ENCODE measurements at places on chromosomes 2 and 18. TPM values are rescaled to one million over a fixed set of nuclear protein-coding genes. Genes with fewer than 3 reads are reported as not detected.

DNA sequence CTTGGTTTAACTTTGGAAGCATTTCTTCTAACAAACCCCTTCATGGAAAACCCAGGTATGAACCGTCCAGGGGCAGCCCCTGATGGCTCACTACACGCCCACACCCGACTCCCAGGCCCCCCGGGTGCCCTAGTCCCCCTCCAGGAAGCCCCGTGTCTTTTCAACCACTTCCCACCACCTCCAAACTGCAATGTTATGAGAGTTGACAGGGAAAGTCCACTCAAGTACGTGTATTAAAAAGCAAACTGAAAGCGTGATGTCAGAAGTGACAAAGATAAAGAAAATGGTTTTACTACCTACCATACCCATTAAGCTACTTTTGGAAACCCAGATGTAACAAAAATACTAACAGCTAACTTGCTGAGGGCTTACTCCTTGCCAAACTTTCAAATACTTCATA is 51.5 kb downstream of the L3MBTL4 start:
- no peaks in the 10 kb centered on the region for H3K36me3 ChIP-seq
- no peaks in the 10 kb centered on the region for H3K27me3 ChIP-seq
- no peak for DNase-seq
- peaks cover 3% of the 10 kb centered on the region for H3K4me1 ChIP-seq

GPR55 gene
- polyA plus RNA-seq: not detected

GRCh38 chr2:74119912-74120825 is 27.5 kb downstream of the BOLA3 start:
- peaks cover 3% of the 10 kb centered on the region for H3K4me1 ChIP-seq
- no peaks in the 10 kb centered on the region for H3K27me3 ChIP-seq
- H3K36me3 ChIP-seq: no peaks in the 10 kb centered on the region
- H3K27ac ChIP-seq: peak overlapping the region; percentile 72

- H3K27me3 ChIP-seq: no peaks in the 10 kb centered on the region
- no peak for DNase-seq
- H3K27ac ChIP-seq: no peak overlapping the region
- no peaks in the 10 kb centered on the region for H3K36me3 ChIP-seq
- H3K4me3 ChIP-seq: no peak overlapping the region
Measured at GRCh38 chr2:224941960-224942359, 100.3 kb downstream of the DOCK10 start.

DNA sequence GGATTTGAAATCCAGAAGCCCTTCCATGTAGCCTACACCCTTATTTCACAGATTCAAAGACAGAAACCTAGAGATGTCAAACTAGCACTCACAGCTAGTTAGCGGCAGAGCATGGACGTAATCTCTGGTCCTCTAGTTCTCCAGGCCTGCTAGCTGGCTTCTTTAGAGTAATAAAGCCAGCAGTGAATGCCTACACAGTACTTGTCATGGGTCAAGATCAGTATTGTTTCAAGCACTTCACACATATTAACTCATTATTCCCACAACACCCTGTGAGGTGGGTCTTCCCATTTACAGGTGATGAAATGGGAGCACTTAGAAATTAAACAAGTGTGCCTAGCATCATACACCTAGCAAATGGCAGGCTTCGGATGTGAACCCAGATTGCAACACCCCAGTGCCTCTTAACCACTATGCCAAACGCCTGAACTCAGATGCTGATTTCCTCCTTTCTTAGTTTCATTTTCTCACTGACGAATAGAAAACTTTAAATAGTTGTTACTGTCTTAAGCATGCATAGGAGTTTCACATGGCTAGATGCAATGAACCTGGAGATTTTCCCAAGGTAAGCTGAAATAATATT is 14.5 kb upstream of the ZBTB14 start:
- no peaks in the 10 kb centered on the region for H3K4me1 ChIP-seq
- no peak overlapping the region for H3K27ac ChIP-seq
- H3K36me3 ChIP-seq: no peaks in the 10 kb centered on the region
- no peaks in the 10 kb centered on the region for H3K27me3 ChIP-seq
- no peak overlapping the region for H3K4me3 ChIP-seq

- no peaks in the 10 kb centered on the region for H3K36me3 ChIP-seq
- DNase-seq: no peak
- no peak overlapping the region for H3K4me3 ChIP-seq
- H3K27me3 ChIP-seq: no peaks in the 10 kb centered on the region
- no peak overlapping the region for H3K27ac ChIP-seq
Measured at GRCh38 chr18:24208270-24209035, 69.6 kb downstream of the CABYR start.

KIAA2012 gene
- not detected for polyA plus RNA-seq

CROCC2 gene
- not detected for polyA plus RNA-seq

GATA6 gene
- polyA plus RNA-seq: 1.7 TPM

TWIST2 gene
- polyA plus RNA-seq: 0.56 TPM

DNA sequence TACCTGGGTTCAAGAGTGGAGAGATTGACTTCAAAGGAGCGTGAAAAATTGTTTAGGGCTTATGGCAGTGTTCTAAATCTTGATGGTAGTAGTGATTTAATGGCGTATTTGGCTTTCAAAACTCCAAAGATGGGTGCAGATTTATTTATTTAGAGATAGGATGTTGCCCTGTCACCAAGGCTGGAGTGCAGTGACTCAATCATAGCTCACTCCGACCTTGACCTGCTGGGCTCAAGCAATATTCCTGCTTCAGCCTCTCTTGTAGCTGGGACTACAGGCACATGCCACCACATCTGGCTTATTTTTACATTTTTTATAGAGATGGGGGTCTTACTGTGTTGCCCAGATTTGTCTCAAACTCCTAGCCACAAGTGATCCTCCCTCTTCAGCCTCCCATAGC is 52.5 kb downstream of the FAM117B start:
- DNase-seq: no peak
- no peak overlapping the region for H3K27ac ChIP-seq
- H3K27me3 ChIP-seq: no peaks in the 10 kb centered on the region
- H3K4me1 ChIP-seq: no peaks in the 10 kb centered on the region
- no peak overlapping the region for H3K4me3 ChIP-seq

CNDP1 gene
- 2.9 TPM for polyA plus RNA-seq

DNA sequence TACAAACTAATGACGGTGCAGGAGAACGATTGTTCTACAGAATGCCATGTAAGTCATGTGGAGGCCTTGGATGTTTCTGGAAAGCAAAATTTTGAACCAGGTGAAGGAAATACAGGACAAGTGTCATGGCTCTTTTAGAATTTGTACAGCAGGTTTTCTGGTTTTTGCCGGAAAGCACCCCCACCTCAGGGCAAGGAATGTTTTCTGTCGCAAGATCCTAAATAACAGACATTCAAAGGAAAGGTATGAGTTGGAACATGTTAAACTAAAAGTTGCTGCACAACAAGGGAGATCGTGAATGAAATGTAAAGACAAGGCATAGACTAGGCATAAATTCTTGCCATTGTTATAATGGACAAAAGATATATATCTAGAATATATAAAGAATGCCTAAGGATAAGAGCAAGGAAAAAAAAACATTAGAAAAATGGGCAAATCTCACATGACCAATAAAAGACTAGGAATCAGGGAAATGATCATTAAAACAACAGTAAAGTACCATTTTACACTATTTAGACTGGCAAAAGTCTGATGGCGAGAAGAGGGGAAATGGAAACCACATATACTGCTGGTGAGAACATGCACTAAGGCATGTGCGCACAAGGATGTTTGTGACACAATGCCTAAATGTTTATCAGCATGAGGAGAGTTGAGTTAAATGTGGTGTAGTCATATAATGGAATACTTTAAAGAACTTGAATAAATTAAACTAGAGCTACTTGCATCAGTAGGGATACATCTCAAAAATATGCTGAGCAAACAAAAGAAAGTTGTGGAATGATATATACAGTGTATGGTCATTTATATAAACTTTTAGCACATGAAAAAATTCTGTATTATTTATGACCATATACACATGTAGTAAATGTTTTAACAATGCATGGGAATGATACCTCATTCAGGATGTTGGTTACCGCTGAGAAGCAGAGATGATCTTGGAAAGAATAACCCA is 127.0 kb downstream of the EML6 start:
- no peak overlapping the region for H3K27ac ChIP-seq
- H3K27me3 ChIP-seq: no peaks in the 10 kb centered on the region
- H3K4me3 ChIP-seq: no peak overlapping the region
- no peaks in the 10 kb centered on the region for H3K4me1 ChIP-seq
- H3K36me3 ChIP-seq: no peaks in the 10 kb centered on the region
- DNase-seq: no peak

HOXD12 gene
- not detected for polyA plus RNA-seq

- no peaks in the 10 kb centered on the region for H3K36me3 ChIP-seq
- no peak overlapping the region for H3K27ac ChIP-seq
- no peaks in the 10 kb centered on the region for H3K27me3 ChIP-seq
- H3K4me3 ChIP-seq: no peak overlapping the region
- H3K4me1 ChIP-seq: no peaks in the 10 kb centered on the region
- peak; percentile 35 for DNase-seq
Measured at GRCh38 chr18:8654503-8655451, 45.5 kb downstream of the RAB12 start.

KCNG2 gene
- not detected for polyA plus RNA-seq

- no peak overlapping the region for H3K4me3 ChIP-seq
- no peak overlapping the region for H3K27ac ChIP-seq
- H3K27me3 ChIP-seq: no peaks in the 10 kb centered on the region
- no peaks in the 10 kb centered on the region for H3K36me3 ChIP-seq
- no peaks in the 10 kb centered on the region for H3K4me1 ChIP-seq
- peak; percentile 65 for DNase-seq
Measured at GRCh38 chr18:77006305-77007175, 126.0 kb downstream of the MBP start.

IRS1 gene
- 4.5 TPM for polyA plus RNA-seq

DNA sequence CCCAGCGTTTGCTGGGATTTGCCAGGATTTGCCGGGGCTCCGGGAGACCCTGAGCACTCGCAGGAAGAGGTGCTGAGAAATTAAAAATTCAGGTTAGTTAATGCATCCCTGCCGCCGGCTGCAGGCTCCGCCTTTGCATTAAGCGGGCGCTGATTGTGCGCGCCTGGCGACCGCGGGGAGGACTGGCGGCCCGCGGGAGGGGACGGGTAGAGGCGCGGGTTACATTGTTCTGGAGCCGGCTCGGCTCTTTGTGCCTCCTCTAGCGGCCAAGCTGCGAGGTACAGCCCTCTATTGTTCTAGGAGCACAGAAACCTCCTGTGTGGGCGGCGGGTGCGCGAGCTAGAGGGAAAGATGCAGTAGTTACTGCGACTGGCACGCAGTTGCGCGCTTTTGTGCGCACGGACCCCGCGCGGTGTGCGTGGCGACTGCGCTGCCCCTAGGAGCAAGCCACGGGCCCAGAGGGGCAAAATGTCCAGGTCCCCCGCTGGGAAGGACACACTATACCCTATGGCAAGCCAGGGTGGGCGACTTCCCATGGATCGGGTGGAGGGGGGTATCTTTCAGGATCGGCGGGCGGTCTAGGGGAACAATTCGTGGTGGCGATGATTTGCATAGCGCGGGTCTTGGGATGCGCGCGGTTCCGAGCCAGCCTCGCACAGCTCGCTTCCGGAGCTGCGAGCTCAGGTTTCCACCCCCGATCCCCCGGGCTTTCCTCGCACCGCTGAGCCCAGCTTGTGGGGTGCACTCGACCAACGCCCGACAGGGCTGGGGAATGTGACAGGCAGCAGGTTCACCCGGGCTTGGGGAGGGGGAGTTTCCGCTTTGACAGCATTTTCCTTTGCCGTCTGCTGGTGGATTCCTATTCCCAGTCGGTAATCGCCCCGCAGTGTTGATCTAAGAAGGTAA is 2.8 kb downstream of the ONECUT2 start:
- H3K36me3 ChIP-seq: no peaks in the 10 kb centered on the region
- H3K4me3 ChIP-seq: no peak overlapping the region
- H3K4me1 ChIP-seq: peaks cover 4% of the 10 kb centered on the region
- DNase-seq: peak; percentile 75
- H3K27me3 ChIP-seq: peaks cover 76% of the 10 kb centered on the region

RAPH1 gene
- polyA plus RNA-seq: 3.5 TPM

DNA sequence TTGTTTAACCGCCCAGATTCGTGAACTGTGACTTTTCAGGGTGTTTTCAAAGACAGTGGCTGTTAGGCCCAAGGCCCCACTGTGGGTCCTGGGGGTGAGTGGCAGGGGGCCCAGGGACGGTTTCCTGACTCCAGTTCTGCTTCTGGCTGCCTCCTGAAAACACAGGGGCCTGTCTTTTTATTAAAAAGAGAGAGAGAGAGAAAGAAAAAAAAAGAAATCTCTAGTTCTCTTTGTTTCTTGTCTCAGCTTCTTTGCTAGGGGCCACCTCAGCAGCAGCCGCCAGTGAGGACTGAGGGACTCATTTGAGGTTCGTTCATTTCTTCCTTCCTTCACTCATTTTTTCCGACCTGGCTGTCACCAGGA is 15.4 kb upstream of the E2F6 start:
- H3K27me3 ChIP-seq: no peaks in the 10 kb centered on the region
- H3K27ac ChIP-seq: no peak overlapping the region
- no peaks in the 10 kb centered on the region for H3K36me3 ChIP-seq
- peaks cover 3% of the 10 kb centered on the region for H3K4me1 ChIP-seq
- DNase-seq: no peak

DNA sequence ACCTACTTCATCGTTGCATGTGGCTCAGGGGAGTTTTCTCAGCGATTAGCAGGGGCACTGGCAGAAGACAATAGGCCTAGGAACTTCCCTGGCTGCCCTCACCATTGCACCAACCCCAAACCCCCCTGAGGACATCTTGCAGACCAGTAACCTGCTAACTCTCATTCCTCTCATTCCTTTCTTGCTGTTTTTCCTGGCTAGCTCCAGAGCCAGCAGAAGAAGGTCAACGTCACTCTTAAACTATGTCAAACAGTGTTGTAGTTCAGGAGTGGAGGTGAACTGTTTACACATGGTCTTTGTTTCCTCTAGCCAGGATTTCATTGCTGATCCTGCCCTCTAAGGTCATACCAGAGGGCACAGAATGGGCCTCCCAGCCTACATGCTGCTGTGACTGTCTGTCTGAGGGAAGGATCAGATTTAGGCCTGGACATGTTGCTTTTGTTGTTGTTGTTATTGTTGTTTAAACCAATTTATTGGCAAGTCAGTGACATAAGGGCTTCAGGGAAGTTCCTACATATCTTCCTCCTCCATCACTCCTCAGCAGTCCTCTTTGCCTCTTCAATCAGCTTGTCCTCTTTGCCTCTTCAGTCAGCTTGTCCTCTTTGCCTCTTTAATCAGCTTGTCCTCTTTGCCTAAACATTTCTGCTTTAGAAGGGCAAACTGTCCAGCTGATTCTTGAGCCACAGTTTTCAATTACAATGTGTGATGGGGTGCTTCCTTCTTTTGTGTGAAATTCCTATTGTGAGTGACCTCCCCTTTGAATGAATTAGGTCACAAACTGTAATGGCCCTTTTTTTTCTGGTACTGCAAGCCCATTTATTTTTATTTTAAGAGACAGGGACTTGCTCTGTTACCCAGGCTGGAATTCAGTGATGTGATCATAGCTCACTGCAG is 471.9 kb upstream of the TNP1 start:
- H3K27me3 ChIP-seq: no peaks in the 10 kb centered on the region
- no peak overlapping the region for H3K4me3 ChIP-seq
- peaks cover 13% of the 10 kb centered on the region for H3K4me1 ChIP-seq
- H3K36me3 ChIP-seq: no peaks in the 10 kb centered on the region
- peak overlapping the region; percentile 37 for H3K27ac ChIP-seq
- DNase-seq: peak; percentile 53

- no peak overlapping the region for H3K4me3 ChIP-seq
- no peak overlapping the region for H3K27ac ChIP-seq
- no peaks in the 10 kb centered on the region for H3K27me3 ChIP-seq
- no peaks in the 10 kb centered on the region for H3K36me3 ChIP-seq
- H3K4me1 ChIP-seq: peaks cover 27% of the 10 kb centered on the region
- no peak for DNase-seq
Measured at GRCh38 chr2:239329972-239330572, 70.7 kb downstream of the HDAC4 start.

- no peaks in the 10 kb centered on the region for H3K27me3 ChIP-seq
- no peaks in the 10 kb centered on the region for H3K36me3 ChIP-seq
- peak; percentile 73 for DNase-seq
- H3K4me1 ChIP-seq: no peaks in the 10 kb centered on the region
- H3K4me3 ChIP-seq: peak overlapping the region; percentile 26
- no peak overlapping the region for H3K27ac ChIP-seq
Measured at GRCh38 chr2:96116879-96117533, 635 bp upstream of the ADRA2B start.

All from kidney (tissue), 22 donors.